HAP-1 (cell line): ENCODE measurements at places on chromosomes 12 and 14.

- peak; percentile 67 for DNase-seq
These were observed 2.8 kb downstream of the SRSF9 start for GRCh38 chr12:120466560-120467315.

DNA sequence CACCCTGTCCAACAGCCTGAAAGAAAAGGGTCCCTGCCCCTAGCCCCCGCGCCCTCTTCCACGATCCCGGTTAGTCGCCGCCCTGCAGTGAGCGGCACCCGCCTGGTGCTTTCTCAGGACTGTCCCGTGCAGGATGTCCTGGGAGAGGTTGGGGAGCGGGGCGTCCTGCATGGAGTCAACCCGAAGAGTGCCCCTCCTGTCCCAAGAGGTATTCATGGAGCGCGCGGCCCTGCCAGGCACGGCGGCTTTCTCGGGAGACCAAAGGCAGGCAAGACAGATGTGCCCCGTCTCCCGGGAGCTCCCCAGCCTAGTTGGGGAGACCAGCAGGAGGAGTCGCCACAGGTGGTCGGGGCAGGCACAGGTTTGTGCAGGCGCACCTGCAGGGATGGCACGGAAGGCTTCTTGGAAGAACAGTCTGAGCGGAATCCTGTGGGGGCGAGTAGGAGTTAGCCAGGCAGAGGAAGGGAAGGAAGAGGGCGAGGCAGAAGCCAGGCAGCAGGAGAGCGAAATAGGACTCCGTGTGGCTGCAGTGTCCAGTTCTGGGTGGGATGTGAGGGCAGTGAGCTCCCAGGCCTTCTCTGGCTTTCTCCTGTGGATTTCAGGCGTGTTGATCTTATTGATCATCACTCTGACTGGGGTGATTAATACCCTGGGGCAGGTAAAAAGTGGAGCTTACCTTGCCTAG lies 723 bp downstream of the SIVA1 start:
- no peak for DNase-seq

DNA sequence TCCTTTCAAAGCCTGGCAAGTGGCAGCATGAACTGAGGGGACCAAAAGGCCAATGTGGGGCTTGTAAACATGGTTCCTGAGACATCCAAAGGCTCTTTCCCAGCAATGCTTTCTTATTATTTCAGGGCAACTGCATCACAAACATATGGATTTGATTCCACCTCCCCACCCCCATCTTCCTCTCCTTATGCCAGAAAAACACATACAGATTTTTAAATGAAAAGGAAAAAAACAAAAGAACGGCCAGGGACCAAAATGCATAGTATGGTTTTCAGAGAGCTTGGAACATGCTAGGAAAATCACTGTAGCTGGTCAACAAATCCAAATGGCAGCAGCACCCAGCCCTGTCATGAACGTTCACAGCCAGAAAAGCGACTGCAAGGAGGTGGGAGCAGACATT lies 167.6 kb downstream of the ANO2 start:
- no peak for DNase-seq

DNA sequence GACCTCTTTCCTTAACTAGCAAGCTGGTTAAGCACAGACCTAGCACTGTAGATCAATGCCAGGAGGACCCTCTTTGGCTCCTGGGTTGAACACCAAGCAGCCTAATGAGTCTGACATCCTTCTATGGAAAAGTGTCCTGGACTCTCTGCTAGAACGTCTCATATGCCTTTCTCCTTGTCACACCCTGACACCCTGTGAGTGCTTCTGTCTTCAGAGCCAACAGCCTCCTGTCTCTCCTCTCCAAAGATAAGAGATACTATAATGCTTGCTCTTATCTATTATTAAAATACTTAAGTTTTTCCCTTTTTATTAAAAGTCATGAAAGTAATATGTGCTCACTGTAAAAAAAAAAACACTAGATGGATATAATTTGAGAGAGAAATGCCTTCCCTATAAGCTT lies 222.7 kb downstream of the FOXN3 start:
- no peak for DNase-seq

DNA sequence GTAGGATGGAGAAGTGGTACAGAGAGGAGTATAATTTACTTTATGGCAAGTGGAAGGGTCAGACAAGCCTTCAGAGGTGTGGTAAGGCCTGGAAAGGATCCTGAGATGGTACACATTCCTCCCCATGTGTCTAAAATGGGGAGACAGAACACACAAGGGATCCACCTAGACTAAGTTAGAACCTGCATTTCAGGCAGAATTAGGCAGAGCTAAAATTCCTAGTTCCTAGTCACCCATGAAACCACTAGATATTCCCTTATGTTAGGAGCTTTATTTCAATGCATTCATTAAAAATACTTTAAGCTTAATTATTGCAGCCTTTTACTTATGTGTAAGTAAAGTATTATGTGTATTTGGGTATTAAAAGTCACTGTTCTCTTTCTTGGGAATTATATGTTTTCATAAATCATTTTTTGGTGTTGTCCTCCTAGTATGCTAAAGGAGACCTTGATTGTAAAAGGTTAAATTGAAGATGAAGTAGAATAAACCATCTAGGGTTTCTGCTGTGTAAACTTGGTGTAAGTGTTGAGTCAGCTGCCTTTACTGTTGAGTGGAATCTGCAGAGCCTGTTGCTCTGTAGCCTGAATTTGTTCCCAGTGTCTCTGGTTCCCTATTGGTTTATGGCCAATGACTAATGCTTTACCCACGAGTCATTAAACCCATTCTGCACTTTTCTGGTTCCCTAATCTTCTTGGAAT lies 423.2 kb downstream of the ATP23 start:
- no peak for DNase-seq

GRCh38 chr12:19572920-19573558 lies 133.7 kb downstream of the AEBP2 start:
- DNase-seq: peak; percentile 73

DNA sequence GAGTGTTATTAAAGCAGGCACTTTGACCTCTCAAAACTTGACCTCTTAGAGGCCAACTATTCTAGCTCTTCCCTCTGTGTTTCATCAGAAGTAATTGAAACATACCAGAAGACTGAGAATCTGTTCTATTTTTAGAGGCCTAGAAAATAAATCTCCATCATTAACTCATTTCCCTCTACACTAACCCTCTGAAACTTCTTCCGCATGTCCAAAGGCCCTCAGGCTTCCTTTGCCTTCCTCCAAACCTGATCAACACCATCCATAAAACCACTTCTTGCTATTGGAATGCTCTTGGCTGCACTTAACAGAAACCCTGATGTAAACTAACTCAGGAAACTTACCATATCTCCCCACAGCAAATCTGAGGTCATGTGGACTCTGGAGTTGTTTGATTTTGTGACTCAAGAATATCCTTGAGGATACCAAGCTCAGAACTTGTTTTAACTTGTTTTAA lies 196.4 kb downstream of the RPAP3 start:
- DNase-seq: no peak

DNA sequence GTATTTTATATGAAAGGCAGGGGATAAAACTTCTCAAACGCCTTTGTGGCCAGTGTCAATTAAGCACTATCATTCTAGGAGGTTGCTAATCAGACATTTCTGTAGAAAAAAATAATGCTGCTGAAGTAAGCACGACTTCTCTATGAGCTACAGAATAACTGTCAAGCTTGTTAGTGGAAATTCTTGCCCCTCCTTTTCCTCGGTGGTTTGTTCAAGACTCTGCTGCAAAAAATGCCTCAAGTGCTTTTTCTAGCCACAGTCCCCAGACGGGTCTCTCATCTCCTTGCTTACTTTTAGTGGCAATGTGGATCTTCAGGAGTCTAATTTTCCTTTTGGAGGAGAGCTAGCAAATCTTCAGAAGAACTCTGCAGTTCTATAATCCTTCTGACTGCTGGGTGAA lies 452.0 kb downstream of the FUT8 start:
- no peak for DNase-seq

DNA sequence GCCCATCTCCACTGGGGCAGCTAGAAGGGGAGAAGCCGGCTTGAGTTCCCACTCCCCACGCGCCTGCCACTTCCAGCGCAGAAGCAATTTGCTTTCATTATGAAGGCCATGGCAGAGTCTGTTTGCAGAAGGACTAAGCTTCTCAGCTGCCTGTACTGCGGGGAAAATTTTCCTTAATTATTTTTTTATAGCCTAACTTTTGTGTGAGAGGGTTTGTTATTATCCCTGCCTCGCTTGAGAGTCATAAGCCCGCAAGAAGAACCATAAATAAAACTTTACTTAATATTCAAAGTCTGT lies 56.0 kb upstream of the DLK1 start:
- no peak for DNase-seq
